A549 treated with DMSO at 1 μM for 4 hours (cell line): ENCODE measurements at places on chromosomes 3 and 15. TPM values are rescaled to one million over a fixed set of nuclear protein-coding genes. Genes with fewer than 3 reads are reported as not detected.

DPH3 gene
- total RNA-seq = 19.6 to 27.8 TPM (median 25.9 TPM) in 5 replicates

GALK2 gene
- 20.6 to 23.4 TPM (median 21.9 TPM) in 5 replicates for total RNA-seq

BFSP2 gene
- total RNA-seq = not detected in 5 replicates

CKMT1B gene
- total RNA-seq = 2.5 to 4.8 TPM (median 4.2 TPM) in 5 replicates

MUC20 gene
- total RNA-seq = 0.36 to 1.1 TPM (median 0.57 TPM) in 5 replicates

LTK gene
- 0.05 to 0.11 TPM (median 0.06 TPM) in 3 of 5 replicates, not detected in the others for total RNA-seq

TTLL13 gene
- 0.14 to 0.16 TPM (median 0.15 TPM) in 4 of 5 replicates, not detected in the other for total RNA-seq

AADACL2 gene
- not detected in 5 replicates for total RNA-seq

CCDC9B gene
- 17.2 to 20.4 TPM (median 18.0 TPM) in 5 replicates for total RNA-seq

DUOX1 gene
- not detected in 5 replicates for total RNA-seq

NEIL1 gene
- 0.80 to 2.9 TPM (median 2.7 TPM) in 5 replicates for total RNA-seq

OR5H6 gene
- not detected in 5 replicates for total RNA-seq

SLC2A2 gene
- total RNA-seq = not detected in 5 replicates

SNTN gene
- total RNA-seq = not detected in 5 replicates

CTDSPL2 gene
- 11.9 to 32.3 TPM (median 17.7 TPM) in 5 replicates for total RNA-seq

EAF2 gene
- 2.4 to 2.9 TPM (median 2.8 TPM) in 5 replicates for total RNA-seq

CPN2 gene
- not detected in 5 replicates for total RNA-seq

CELF6 gene
- total RNA-seq = 0.03 to 0.19 TPM (median 0.15 TPM) in 5 replicates

BNC1 gene
- 0.49 to 0.65 TPM (median 0.53 TPM) in 5 replicates for total RNA-seq

GOLGA8S gene
- total RNA-seq = 0.07 to 0.18 TPM (median 0.17 TPM) in 5 replicates

GPR176 gene
- 11.1 to 16.5 TPM (median 13.2 TPM) in 5 replicates for total RNA-seq

MRPS11 gene
- 104 to 121 TPM (median 118 TPM) in 5 replicates for total RNA-seq

GABRR3 gene
- total RNA-seq = not detected in 5 replicates

ZIC1 gene
- total RNA-seq = 0.01 to 0.19 TPM (median 0.09 TPM) in 4 of 5 replicates, not detected in the other

TNNC1 gene
- 1.2 to 2.0 TPM (median 1.4 TPM) in 5 replicates for total RNA-seq

MCCC1 gene
- total RNA-seq = 7.0 to 9.7 TPM (median 8.3 TPM) in 5 replicates

BCL2A1 gene
- 16.7 to 27.1 TPM (median 19.4 TPM) in 5 replicates for total RNA-seq

CTSH gene
- total RNA-seq = 45.5 to 52.9 TPM (median 49.5 TPM) in 5 replicates

CCNB2 gene
- 95.3 to 108 TPM (median 106 TPM) in 5 replicates for total RNA-seq

WDR93 gene
- 0.13 to 0.21 TPM (median 0.19 TPM) in 5 replicates for total RNA-seq

ACP3 gene
- total RNA-seq = 0.02 TPM in 1 of 5 replicates, not detected in the others

FAM81A gene
- 10.4 to 17.3 TPM (median 13.9 TPM) in 5 replicates for total RNA-seq

DPPA2 gene
- not detected in 5 replicates for total RNA-seq

RAB43 gene
- 3.1 to 7.3 TPM (median 4.7 TPM) in 5 replicates for total RNA-seq

MYO1E gene
- total RNA-seq = 137 to 332 TPM (median 241 TPM) in 5 replicates
